ENCODE measurements at places on chromosomes 7 and 10.
A peak's percentile ranks its signal among the peaks of the same experiment; 100 is the strongest.

DNA sequence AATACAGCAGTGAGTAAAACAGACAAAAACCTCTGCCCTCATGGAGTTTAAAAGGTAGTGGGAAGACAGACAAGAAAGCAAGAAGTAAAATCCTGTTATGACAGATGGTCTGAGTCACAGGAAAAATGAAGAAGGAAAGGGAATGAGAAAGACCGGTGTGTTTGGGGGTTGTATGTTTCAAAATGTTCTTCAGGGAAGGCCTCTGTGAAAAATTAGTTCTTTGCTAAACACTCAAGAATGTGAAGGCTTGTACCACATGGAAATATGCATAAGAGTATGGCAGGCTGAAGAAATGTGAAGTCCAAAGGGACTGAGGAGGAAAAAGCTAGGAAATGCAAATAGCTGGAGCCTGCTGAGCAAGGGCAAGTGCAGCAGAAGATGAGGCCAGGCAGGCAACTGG is 315.9 kb upstream of the SEMA3A start:
- DNase-seq = no peak

- no peak for DNase-seq
Observed at GRCh38 chr7:72015136-72015535, 397.0 kb downstream of the CALN1 start.

GRCh38 chr10:112775892-112776674 is 174.0 kb upstream of the TCF7L2 start:
- peak; percentile 87 for DNase-seq

GRCh38 chr10:88399240-88399639 is 183.9 kb downstream of the RNLS start:
- DNase-seq = no peak

DNA sequence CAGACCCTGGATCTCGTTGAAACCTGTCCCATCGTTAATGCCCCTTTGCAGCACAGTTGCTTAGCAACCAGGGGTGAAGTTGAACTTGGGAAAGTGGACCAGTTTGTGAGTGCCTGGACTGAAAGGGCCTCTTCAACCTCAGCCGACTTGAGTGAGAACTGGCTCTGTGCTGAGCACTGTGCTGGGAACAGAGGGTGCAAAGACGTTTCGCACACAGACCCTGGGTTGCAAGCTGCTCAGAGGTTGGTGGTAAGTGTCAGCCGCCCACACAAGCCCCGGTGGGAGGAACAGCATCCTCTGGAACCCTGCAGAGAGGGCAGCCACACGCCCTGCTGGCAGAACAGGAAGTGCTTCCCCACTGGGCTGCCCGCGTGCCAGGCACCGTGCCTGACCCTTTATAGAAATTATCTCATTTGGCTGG is 89.2 kb downstream of the CARD11 start:
- no peak for DNase-seq

DNA sequence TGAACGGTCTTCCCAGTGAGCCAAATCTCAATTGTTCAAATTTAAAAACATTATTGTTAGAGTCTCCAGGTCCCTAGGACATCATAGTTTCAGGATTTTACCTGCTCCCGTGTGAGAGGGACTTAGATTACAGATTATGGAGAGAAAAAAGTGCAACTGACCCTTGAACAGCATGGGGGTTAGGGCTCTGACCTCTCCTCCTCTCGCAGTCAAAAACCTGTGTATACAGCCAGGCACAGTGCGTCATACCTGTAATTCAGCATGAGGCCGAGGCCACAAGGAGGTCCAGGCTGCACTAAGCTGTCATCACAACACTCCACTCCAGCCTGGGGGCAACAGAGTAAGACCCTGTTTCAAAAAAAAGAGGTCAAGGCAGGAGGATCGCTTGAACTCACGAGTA is 25.5 kb downstream of the BAZ1B start:
- no peak for DNase-seq

DNA sequence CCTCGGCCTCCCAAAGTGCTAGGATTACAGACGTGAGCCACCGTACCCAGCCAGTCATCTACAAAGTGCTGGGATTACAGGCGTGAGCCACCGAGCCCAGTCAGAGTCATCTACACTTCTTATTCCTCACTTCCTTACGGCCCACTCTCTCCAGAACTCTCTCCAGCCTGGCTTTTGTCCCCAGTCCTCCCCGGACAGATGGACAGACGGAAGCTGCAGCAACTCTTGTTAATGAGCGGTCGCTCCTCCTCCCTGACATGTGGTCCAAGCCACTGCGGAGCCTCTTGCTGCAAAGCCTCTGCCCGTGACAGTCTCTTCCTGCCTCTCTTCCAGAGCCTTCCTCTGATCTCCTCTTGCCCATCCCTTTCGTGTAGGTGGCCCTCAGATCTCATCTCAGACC is 45.9 kb downstream of the TMEM270 start:
- DNase-seq = no peak

GRCh38 chr10:110105873-110106272 is 98.1 kb downstream of the ADD3 start:
- DNase-seq = no peak

- DNase-seq = no peak
Observed at GRCh38 chr10:30784524-30784896, 155.0 kb upstream of the LYZL2 start.

DNA sequence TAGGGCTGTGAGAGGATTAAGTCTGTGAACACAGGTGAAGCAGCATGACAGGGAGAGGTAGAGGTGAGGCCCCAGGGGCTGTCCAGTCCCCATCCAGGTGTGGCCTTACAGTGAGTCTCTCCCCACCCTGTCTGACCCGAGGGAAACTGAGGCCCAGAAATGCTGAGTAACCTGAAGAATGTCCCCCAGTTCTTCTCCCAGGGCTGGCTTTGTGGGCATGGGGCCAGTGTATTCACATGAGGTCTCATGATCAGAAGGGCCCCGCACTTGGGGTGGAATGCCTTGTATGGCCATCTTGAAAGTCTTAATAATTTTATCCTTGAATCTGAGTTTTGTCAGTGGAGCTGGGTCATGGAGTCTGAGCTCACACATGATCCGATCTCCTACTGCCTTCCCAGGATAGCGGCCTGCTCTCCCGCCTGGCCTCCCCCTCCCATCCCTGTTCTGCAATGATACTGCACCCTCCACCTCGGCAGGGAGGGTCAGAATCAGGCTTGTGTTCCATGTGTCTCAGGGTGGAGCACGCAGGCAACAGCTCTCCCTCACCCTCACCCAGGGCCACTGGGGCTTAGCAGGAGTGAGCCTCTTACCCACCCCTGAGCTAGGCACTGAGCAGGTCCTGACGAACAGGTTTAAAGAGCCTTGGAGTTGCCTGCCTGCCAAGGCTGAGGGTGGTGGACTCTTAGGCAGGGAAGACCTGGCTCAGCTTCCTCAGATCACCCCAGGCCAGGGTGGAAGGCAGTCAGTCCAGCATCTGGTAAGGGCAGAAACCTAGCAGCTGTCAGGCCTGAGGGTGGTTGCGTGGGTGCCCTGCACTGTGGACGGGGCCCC is 41.4 kb upstream of the NPFFR1 start:
- no peak for DNase-seq

GRCh38 chr10:63554657-63555056 is 33.5 kb downstream of the REEP3 start:
- no peak for DNase-seq

DNA sequence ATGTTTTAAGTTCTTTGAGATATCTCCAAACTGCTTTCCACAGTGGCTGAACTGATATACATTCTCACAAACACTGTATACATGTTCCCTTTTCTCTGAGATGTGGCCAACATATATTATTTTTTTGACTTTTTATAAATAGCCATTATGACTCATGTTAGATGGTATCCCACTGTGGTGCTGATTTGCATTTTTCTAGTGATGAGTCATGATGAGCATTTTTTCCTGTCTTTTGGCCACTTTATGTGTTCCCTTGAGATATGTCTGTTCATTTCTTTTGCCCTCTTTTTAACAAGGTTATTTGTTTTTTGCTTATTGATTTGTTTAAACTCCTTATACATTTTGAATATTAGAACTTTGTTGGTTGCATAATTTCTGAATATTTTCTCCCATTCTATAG is 1055.1 kb downstream of the NXPH1 start:
- no peak for DNase-seq

DNA sequence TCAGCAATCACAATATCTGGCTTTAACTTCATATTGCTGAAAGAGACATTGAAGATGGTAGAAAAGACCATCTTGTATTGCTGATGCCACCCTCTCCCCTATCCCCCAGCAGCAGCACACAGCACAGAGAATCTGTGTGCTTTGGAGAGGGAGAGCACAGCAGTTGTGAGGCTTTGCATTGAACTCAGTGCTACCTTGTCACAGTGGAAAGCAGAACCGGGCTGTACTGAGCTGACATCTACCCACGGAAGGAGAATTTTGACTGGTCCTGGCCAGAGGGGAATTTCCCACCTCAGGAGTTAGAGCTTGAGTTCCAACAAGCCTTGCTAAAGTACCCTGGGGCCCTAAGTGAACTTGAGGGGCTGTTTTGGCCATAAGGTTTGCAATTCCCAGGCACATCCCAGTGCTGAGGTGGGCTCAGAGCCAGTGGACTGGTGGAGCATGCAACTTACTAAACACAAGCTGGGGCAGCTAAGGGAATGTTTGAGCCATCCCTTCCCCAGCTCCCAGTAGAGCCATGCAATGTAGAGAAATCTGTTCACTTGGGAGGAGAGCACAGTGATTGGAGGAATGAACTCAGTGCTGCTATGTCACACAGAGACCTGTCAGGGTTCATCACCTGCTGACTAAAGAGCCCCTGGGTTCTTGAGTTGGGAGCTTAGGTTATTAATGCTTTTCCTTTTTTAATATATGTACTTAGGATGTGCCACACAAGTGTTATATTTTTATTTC is 62.1 kb downstream of the OR13A1 start:
- DNase-seq = no peak

- DNase-seq = no peak
Observed at GRCh38 chr10:98536551-98536950, 89.8 kb upstream of the HPS1 start.

GRCh38 chr10:48551861-48552591 is 52.8 kb downstream of the ARHGAP22 start:
- DNase-seq = no peak

DNA sequence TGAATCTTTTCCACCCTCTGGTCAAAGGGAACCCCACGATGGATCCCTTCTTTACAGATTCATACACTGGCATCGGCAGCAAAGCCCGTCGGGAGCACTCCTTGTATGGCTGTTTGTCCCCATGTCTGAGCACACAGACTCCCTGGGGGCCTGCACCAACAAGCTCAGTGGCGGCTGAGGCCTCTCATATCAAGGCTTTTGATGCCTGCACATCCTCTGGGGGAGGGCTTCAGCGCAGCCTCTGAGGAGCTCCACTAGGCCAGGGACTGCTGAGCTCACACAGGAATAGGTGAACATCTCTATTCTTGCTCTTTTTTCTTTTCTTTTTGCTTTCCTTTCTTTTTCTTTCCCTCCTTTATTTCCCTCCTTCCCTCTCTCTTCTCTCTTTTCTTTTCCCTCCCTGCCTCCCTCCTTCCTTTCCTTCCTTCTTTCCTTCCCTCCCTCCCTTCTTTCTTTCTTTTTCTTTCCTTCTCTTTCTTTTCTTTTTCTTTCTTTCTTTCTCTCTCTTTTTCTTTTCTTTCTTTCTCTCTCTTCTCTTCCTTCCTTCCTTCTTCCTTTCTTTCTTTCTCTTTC is 174.6 kb downstream of the CCDC3 start:
- no peak for DNase-seq

DNA sequence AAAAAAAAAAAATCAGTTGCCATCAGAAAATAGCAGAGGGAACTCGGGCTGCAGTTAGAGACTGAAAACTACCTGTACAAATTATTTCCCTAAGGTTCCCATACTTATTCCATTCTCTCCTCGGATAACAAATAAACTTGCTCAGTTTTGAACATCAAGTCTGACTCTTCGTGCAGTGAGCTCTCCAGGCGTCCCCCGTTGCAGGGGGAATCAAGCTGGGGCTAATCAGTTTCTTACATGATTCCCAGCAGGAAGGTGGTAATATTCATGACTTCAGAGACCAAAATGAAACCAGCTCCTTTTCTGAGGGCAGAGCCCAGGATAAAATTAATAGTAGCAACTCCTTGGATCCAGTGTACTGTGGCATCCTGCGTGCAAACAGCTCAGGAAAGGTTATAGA is 135.3 kb downstream of the FRMD4A start:
- no peak for DNase-seq

GRCh38 chr7:157279741-157280215 is 57.0 kb upstream of the DNAJB6 start:
- DNase-seq = no peak

DNA sequence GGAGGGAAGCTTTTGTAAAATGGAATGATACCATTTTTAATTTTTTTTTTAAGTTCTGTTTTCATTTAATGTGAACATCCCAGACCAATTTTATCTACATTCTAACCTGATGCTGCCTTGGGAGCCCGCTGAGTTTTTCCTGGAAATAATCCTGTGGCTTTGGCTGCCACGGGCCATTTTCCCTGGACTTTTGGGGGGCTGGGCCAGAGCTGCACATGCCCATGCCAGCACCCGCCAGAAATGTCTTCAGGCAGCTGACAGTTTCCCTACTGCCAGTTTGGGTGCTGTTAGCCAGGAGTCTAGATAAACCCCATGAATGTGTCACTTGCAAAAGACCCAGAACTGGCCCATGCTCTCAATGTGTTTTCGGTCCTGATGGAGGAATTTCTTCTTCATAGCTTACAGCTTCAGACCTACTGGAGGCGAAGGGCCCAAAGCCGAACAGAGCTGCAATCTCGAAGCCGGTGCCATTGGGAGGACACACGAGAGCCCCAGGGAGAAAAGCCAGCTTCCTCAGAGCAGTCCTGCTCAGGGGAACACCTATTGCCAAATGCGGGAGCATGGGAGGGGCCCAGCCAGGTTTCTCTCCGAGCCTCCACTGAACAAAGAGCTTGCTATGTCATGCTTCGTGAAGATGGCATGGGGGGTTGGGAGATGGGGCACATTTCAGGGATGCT is 444.2 kb upstream of the MKI67 start:
- DNase-seq = no peak

- no peak for DNase-seq
Observed at GRCh38 chr7:80629023-80629422, 9.4 kb upstream of the CD36 start.

DNA sequence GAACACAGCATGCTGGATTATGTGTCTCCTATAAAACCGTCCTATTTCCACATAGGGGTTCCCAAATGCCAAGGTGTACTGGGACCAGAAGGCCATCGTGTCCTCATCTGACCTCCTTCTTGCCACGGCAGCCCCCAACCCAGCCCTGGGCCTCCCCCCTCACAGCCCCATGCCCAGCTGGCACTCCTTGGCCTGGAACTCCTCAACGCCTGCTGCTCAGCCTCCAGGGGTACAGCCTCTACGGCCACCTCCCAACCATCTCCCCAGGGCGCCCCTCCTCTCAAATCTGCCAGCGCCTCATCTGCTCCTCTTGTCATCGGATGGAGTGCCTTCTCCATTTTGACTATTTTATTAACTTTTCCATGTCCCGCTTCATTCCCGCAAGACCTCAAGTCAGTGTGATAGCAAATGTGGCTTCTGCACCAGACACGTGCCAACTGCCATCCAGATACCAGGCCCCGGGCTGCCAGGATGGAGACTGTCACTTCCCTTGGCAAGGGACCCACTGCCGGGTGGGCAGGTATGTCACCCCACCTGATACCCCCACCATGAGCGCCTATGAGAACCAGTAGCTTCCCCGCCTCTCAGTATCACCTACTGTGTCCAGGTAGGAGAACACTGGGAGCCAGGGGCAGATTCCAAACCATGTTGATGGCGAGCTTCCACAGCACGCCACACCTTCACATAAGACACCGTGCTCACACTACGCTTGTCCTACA is 106.7 kb downstream of the EBF3 start:
- no peak for DNase-seq

Measured in NCI-H1436 treated with DMSO at 0.1 percent for 48 hours (cell line).